Natural killer cell (primary cell): ENCODE measurements at places on chromosomes 7 and 10. TPM values are rescaled to one million over a fixed set of nuclear protein-coding genes. Genes with fewer than 3 reads are reported as not detected.

DNA sequence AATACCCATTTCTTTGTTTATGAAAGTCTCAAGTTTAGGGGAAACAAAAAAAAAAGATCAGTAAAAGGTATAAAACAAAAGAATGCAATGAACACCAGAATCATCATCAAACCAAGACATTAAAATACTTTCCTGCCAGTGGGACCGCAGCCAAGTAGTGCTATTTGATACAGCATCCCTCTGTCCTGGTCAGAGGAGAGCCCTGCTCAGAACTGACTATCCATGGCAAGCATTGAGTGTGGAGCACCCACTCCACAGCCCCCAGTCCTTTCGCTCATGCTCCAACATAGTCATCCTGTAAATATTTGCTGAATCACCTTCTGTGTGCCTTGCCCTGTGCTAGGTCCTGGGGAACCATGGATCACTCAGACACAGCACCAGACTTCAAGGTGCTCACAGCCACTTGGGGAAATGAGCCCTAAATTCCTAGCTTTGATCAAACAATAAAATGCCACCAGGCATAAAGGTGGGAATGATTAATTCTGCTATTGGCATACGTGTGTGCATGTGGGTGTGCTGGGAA, 213.6 kb upstream of the TBX20 start:
- no peak for DNase-seq

TMEM184A gene
- total RNA-seq = not detected

DNA sequence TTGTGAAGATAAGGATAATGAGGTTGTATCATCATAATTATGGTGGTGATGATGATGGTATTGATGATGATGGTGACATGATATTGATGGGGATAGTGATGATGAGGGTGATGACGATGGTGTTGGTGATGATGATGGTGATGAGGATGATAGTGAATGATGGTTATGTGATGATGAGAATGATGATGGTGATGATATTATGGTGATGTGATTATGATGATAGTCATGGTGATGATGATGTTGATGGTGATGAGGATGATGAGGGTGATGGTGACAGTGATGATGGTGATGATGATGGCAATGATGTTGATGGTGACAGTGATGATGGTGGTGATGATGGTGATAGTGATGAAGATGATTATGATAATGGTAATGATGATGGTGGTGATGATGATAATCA, 299.9 kb upstream of the ADARB2 start:
- no peak for DNase-seq

DNA sequence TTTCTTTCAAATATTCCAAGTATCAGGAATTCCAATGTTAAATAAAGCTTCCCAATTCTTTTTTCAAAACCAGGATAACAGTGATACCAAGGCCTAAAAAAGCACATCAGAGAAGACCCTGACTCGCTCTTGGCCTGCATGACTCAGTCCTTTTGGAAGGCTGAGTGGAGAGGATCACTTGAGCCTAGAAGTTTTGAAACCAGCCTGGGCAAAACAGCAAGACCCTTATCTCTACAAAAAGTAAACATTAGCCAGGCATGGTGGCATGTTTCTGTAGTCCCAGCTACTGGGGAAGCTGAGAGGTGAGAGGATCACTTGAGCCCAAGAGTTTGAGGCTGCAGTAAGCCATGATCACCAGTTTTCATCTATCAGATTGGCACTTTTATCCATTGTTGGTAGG, 18.7 kb downstream of the NFE2L3 start:
- no peak for DNase-seq

- peak; percentile 65 for DNase-seq
Measured at GRCh38 chr7:128939075-128939860, 1.5 kb downstream of the IRF5 start.

DNA sequence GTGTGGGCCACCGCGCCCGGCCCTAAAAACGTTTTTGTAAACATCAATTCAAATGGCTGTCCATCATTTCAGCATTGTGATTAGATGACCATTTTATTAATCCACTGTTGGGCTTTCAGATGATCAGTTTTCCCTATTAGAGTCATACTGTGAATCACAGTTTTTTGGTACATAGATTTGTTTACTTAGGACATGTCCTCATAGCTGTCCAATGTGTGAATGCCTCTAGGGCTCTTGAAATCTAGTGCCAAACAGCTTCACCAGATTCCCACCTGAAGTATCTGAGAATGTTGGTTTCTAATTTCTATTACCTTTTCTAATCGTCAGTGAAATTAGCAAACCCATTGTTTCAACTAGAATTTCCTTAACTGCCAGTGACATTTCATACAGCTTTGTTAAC, 66.8 kb downstream of the UPF2 start:
- DNase-seq = no peak

H2BK1 gene
- total RNA-seq = 2.5 TPM
